ENCODE measurements at places on chromosomes 13 and 19.
A peak's percentile ranks its signal among the peaks of the same experiment; 100 is the strongest.

DNA sequence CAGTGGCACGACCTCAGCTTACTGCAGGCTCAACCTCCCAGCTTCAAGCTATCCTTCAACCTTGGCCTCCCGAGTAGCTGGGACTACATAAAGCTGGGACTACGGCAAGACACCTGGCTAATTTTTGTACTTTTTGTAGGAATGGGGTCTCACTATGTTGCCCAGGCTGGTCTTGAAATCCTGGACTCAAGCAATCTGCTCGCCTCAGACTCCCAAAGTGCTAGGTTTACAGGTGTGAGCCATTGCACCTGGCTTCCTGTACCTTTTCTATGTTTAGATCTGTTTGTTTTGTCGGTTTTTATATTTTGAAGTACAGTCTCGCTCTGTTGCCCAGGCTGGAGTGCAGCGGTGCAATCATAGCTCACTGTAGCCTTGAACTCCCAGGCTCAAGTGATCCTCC lies 17.5 kb upstream of the TICAM1 start:
- no peak for DNase-seq

DNA sequence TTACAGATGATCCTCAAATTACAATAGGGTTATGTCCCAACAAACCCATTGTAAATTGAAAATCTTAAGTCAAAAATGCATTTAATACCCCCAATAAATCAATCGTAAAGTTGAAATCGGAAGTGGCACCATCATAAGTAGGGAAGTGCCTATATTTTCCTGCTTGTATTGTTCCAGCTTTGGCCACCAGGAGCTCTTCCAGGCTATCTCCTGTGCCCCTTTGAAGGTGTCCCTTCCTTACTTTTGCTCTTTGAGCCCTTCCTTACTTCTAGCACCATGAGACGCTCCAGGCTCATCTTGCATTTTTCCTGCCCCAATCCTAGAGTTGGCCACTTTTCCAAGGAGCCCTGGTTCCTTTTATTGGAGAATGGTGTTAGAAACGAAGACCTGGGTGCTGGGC lies 163.0 kb upstream of the TSC22D1 start:
- DNase-seq = no peak

GRCh38 chr19:47490847-47491246 lies 6.8 kb upstream of the KPTN start:
- DNase-seq = no peak

DNA sequence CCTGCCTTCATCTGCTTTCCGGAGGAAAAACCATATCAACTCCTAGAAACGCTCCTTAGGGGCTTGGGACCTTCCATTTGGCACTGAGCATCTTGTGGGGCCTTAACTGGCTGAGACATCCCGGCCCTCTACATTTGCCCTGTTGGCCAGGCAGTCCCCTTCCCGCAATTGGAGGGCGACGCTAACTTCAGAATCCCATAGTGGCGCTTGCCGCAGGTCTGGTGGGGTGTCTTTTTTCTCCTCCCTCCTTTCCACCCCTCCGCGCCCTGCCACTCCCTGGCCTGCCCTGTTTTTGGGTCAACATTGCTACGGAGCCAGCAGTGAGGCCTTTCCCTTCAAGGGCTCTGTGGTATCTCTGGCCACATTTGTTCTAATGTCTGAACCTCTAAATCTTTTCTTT lies 13.6 kb upstream of the CRTC1 start:
- no peak for DNase-seq

GRCh38 chr13:76668716-76669115 lies 217.5 kb downstream of the KCTD12 start:
- DNase-seq = no peak

DNA sequence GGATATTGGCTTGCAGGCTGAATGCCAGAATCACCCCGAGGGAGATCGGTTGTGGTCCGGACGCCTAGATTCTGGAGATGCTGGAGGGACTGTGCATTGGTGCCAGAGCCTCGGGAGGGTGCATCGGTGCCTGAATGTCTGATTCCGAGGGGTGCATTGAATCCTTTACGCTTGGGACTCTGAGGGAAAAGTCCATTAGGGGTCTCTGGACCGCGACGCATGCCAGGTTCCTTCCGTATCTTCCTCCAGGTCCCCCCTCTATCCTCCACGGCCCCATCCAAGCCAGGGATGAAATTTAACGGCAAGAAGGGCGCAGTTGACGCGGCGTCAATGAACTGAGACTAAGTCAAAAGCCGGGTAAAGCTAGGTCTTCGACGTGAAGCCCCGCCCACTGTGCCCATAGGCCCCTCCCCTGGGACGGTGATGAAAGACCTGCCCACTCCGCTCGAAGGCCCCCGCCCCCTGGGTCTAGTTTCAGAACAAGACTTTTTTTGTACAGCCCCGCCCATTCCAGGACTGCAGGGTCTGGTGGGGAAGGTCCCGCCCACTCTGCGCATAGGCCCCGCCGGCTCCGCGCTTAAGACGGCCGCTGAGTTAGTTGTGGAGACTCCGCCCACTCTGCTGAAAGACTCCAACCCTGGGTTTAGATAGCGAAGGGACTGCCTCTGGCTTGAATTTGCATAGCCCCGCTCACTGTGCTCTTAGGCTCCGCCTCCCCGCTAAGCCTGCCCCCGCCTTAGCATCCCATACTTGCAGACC lies 737 bp downstream of the ZNF575 start:
- DNase-seq = peak; percentile 85

DNA sequence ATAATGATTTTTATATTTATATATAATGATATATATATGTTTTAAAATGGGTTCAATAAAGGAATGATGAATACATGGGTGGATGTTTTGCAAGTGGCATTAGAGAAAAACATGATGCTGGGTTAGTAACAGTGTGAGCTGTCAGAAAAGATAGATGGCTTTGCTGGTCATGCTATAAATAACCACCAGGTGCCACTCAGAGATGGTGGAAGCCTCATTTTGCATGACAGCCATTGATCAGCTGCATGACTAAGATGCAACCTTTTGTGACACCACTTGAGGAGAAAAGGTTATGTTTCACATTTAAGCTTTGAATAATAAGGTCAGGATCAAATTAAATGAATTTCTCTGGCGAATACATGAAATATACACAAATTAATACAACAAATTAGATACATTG lies 737.7 kb downstream of the PCDH9 start:
- no peak for DNase-seq

DNA sequence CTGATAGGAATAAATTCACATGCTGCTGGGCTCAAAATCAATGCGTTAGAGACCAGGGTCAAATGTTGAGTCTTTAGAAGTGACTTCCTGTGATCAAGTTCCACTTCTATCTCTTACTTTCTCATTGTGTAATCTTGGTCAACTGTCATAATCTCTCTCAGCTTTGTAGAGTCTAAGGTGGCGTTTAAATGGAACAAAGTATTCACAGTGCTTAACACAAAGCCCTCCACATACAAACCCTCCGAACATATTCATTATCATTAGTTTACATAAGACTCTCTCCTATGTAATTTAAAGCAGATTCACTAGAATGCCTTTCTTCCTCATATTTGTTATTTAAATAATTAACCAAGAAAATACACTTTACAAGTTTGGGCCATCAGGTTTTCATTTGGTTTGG lies 1044.1 kb downstream of the EFNB2 start:
- no peak for DNase-seq

DNA sequence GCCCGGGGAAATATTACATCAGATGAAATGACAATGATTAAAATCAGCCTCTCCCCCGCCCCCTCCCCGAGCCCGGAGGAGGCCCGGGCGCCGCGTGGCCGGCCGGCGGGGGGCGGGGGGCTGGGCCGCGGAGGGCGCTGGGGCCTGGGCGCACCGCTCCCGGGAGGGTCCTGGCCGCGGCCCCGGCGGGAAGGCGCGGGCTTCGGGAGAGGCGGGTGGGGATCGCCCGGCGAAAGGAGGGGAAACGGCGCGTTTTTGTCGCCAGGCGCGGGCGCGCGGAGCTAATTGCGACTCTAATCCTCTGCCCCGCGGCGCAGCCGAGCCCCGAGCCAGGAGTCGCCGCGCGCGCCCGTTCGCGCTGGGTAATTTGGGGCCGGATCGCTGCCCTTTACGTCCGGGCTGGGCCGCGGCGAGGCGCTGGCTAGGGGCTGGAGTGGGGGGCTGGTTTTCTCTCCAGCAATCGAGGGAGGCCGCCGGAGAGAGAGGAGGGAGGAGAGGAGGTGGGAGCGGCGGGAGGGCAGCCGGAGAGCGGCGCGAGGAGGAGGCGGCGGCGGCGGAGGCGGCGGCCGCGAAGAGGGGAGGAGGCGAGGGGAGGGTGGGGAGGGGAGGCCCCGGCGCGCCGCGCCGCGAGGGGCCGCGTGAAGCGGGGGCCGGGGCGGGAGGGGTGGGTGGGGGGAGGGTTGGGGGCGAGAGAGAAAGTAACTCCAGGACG lies at the start of gene KCTD15:
Gene KCTD15, plus strand, starts transcription at position 707 of the 712 bp plus-strand sequence. CDS start 3,585 bp downstream, outside the sequence.
- peak; percentile 32 for DNase-seq

DNA sequence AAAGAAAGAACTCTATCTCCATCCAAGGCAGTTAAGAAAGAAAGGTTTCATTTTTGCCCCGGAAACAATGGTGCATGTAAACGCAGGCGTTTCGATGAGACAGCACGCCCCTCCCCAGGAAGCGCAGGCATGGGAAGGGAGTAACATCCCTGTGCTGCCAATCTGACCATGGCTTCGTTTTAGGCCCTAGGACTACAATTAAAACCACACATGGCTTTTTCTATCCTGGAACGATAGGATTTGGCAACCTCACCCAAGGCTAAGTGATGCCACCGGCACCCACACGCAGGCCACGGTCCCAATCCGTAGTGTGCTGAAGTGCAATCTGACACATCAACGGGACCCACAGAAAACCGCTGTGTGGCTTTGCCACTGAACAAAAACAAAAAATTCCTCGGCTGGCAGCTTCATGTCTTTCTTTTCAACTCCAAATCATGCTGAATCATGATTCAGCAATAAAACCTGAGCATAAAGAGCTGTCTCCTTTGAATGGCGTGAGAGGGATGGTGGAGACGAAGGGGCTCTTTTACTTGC lies 24.2 kb downstream of the RANBP3 start:
- no peak for DNase-seq

- no peak for DNase-seq
These were observed 131.8 kb downstream of the KCTD12 start for GRCh38 chr13:76754414-76754813.

- DNase-seq = no peak
These were observed 352.5 kb upstream of the MIR17HG start for GRCh38 chr13:90995001-90995400.

DNA sequence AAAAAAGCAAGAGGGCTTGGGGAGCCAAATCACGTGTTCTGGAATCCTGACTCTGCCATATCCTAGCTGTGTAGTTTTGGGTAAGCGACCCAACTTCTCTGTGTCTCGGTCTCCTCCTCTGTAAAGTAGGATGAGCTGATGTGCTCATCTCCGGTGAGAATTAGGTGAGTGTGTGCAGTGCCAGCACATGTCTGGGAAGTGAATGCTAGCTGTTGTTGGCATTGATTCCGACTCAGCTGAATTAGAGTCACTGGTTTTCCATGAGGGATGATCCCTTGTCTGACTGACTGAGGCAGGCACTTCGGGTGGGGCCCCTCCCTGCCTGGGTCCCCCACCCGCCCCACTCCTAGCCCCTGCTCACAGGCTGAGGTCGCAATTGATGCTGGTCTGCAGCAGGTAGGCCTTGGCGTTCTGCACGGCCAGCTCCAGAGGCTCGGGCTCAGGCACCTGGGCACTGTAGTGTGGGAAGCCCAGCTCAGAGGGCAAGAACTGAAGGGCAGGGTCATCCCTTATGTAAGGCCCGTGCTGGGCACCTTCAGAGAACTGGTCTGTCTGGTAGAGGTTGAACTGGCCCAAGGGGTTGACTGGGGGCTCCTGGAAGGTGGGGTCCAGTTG lies 835 bp downstream of the RSPH6A start:
- no peak for DNase-seq

GRCh38 chr13:96968027-96968426 lies 26.2 kb downstream of the OXGR1 start:
- DNase-seq = no peak

GRCh38 chr13:43107780-43108179 lies 84.4 kb downstream of the DNAJC15 start:
- no peak for DNase-seq

- DNase-seq = peak; percentile 21
These were observed 83.9 kb downstream of the LRRC63 start for GRCh38 chr13:46295491-46296114.

GRCh38 chr19:21047716-21048115 lies 27.3 kb downstream of the ZNF430 start:
- DNase-seq = no peak

- no peak for DNase-seq
These were observed 49.3 kb upstream of the GPR183 start for GRCh38 chr13:99356262-99357091.

GRCh38 chr13:32548837-32549236 lies 10.2 kb upstream of the N4BP2L2 start:
- no peak for DNase-seq

- DNase-seq = no peak
These were observed 1.5 kb upstream of the RGCC start for GRCh38 chr13:41455725-41456419.

GRCh38 chr19:19655641-19656343 lies 7.7 kb downstream of the ATP13A1 start:
- DNase-seq = no peak

- no peak for DNase-seq
These were observed 11.5 kb downstream of the PLEKHA4 start for GRCh38 chr19:48856921-48857320.

- no peak for DNase-seq
These were observed 50.5 kb downstream of the SOX1 start for GRCh38 chr13:112117258-112117954.

DNA sequence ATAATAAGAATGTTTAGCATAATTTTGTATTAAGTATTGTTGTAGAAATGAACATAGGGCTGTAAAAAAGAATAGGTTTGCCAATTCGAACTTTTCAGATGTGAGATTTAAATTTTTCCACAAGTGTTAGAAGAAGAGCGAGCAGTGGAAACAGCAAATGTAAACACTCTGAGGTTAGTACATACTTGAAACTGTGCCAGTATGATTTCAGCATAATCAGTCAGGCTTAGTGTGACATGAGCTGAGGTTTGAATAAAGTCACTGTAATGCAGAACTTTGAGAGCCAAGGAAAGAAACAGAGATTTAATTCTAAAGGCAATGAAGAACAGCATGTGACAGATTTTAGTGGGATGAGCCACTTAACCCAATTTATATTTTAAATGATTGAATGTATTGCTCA lies 2166.4 kb downstream of the PCDH9 start:
- DNase-seq = no peak

- no peak for DNase-seq
These were observed 41.7 kb upstream of the WDFY2 start for GRCh38 chr13:51542346-51543242.

DNA sequence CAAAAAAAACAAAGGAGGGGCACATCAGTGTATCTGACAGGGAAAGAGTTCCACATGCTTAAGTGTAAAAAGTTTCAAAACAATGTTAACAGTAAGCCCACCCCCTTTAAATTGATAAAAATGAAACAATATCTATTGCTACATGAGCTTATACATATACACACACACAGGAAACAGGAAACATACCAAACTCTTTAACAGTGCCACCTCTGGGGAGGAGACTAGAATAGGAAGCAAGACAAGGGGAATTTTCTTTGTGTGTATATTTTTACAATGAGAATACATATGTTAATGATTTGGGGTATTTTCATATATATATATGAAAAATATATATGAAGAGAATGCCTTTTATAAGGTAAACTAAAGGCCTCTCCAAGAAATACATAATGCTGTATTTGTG lies 44.7 kb downstream of the TPT1 start:
- no peak for DNase-seq

- DNase-seq = no peak
These were observed 36.6 kb upstream of the OXGR1 start for GRCh38 chr13:97030705-97031452.

Measured in stimulated activated CD4-positive, alpha-beta T cell treated with anti-CD3 and anti-CD28 coated beads, TNF-alpha, amount 100 ng/mL, for 1 hour (primary cell).